ENCODE measurements at places on chromosomes 2 and 18.

DNA sequence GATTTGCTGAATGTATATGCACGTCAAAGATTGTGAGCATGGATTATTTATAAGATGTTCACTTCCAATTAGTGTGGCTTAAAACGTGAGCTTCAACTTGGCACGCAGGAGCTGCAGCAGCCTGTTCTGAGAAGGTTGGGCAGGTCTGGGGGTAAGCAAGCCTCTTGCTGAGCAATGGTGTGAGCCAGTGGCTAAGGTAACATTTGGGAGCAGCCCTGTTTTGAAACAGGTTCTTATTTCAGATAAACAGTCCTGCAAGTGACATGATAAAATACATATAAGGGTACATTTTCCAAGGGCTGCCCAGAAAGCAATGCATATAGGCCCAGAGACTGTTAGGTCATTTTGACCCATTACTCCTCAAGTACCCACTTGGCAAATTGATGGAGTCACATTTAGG is 415.3 kb downstream of the ZNF521 start:
- no peak for DNase-seq

DNA sequence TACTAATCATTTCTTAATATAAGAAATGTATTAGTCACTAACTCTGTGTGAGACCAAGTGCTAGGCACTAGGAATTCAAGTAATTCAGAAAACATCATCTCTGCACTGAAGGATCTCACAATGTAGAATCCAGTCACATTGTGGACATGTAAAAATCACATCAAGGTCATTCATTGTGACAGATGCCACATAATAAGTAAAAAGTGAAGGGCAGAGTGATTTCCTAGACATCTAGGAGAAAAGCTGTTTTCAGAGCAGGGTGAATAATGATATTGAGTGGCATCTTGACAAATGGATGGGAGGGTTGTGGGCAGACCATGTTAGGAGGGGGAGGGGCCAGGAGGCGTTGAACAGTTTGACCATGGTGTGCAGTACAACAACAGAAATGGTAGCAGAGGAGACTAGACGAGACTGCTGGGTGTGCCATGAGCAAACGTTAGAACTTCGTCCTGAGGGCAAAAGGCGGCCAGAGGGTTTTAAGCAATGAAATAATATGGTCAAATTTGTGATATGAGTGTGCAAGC is 93.8 kb downstream of the DTNA start:
- DNase-seq, result no peak

DNA sequence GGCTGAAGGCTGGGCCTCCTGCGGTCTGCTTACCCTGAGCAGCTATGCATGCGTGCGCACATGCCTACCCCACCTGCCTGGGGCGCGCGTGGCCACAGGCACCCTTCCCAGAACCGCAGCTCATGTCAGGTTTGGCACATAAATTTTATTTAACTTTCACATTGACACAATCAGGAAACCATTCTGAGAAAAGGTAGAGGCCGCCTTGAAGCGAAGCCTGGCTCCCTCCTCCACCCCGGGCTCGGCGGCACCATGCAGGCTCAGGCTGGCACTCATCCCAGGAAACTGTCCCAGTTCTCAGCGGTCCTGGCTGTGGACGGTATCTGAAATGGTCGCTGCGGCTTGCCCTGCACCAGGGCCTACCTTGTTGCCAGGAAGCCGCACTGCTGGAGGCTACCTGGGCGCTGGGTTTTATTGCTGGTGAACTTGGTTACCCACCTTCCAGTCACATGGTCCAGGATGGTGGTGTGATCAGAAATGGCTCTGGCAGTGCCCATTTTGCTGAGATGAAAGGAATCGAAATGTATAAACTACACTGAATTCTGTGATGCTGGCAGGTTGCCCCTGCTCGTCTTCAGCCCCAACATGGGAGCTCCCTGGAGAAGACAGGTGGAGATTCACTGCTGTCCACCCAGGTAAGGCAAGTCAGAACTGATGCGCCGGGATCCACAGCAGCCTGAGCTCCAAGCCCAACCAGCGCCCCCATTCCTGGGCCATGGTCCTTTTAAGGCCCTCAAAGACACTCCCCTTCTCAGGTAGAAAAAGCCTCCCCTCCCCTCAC is 25.5 kb downstream of the CHST10 start:
- DNase-seq, result no peak

DNA sequence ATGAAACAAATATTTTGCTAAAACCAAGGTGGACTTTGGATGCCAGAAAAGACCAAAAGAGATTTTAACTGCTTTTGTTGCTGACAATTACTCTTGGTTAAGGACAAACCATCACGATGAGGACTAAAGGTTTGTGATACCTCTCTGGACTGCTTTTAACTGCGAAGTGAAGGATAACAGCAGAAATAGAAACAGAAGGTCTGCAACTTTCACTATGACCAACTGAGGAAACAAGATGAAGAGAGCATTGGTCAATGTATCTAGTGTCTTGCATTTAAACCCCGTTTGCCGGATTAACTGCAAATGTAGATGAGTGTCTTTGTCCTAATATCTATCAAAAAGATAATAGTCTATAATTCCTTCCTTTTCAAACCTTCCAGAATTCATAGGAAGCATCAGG is 541.7 kb downstream of the ERBB4 start:
- no peak for DNase-seq

Measured in AG10803 (cell line).